Dermis blood vessel endothelial cell (primary cell): ENCODE measurements at places on chromosomes 7 and 10. TPM values are rescaled to one million over a fixed set of nuclear protein-coding genes. Genes with fewer than 3 reads are reported as not detected.

The GOLGA7B gene
- under 0.01 and 0.05 TPM in 2 replicates for total RNA-seq

DNA sequence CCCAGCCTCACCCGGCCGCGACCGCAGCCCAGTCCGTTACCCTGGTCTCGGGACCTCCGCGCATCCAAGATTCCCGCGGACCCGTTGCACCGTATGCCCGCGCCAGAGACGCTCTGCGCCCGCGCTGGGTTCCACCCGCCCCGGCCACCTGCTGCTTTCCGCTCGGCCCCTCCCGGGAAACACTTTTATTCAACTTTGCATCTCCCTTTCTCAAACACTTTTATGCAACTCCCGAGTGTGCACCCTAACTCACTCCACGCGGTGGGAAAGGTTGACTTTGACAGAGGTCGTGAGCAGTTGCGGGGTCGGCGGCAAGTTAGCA lies at the start of gene ODAD2:
ODAD2 (minus strand) TSS at position 126 of the 322 bp plus-strand sequence. CDS start 3,937 bp downstream, outside the sequence.
- no peak for DNase-seq

The PTPRN2 gene
- total RNA-seq, result 2.1 and 2.2 TPM in 2 replicates

GRCh38 chr10:22016046-22016705 lies 12.6 kb upstream of the DNAJC1 start:
- no peak for DNase-seq

The SOSTDC1 gene
- 0.05 and 0.17 TPM in 2 replicates for total RNA-seq

- no peak for DNase-seq
Observed at GRCh38 chr10:105974803-105975456, 1189.6 kb downstream of the SORCS1 start.

DNA sequence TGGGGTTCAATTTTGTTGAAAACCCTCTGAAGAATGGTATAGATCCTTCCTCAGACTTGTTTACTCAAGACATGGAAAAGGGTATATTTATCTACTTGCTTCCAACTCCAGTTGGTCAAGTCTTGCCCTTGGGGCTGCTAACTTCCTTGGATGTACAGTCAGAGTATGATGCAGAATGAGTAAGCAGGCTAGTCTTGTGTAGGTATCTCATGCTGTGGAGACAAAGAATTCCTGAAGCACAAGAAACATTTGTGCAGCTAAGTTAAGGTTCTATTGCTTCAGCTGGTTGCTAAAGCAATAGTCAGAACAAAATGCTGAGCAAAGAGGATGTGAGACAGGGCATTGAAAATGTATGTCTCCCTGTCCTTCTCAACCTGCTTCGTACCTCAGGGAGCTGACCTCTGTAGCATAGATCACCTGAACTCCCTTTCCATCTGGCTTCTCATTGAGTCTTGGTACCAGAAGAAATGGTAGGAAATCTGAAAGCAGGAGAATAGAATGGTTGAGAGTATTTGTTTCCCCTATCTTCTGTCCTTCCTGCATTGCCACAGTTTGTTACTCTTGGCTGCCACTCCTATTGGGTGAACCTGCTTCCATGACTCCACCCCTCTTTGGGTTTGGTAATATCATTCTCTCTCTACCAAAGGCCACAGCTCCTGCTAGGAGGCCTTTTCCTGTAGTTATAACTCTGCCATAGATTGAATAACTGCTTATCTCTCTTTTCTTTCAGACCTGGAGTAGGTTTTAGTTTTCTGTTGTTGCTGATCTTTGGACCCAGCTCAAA lies 346.0 kb downstream of the PHF14 start:
- DNase-seq, result no peak

The FAM107B gene
- total RNA-seq, result 60.6 and 129 TPM in 2 replicates

DNA sequence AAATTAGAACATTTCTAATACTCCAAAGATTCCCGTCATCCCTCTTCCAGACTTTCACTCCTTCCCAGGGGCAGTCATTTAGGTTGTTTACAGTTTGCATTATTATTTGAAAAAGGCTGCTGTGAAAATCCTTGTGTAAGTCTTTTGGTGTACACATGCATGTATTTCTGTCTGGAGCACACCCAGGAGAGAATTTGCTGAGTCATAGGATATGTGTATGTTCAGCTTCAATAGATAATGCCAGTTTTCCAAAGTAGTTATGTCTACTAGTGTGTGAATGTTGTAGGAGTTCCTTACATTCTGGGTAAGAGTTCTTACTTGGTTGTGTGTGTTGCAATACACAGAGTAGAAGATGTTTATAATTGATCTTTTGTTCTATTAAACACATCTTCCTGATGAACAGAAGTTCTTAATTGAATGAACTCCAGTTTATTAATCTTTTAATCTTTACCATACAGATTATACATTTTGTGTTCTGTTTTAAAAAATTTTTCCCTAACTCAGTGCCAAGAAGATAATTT lies 25.3 kb downstream of the CROT start:
- DNase-seq, result peak; percentile 4
